ENCODE measurements at places on chromosomes 3 and 15.

GRCh38 chr3:42500909-42501308, 1.5 kb upstream of the VIPR1 start:
- no peak for DNase-seq

GRCh38 chr3:38726751-38727150, 77.3 kb upstream of the SCN5A start:
- DNase-seq, result no peak

- peak; percentile 37 for DNase-seq
Measured at GRCh38 chr3:10395671-10396070, 74.8 kb upstream of the SEC13 start.

- DNase-seq, result no peak
Measured at GRCh38 chr15:77527164-77527778, 105.4 kb downstream of the LINGO1 start.

DNA sequence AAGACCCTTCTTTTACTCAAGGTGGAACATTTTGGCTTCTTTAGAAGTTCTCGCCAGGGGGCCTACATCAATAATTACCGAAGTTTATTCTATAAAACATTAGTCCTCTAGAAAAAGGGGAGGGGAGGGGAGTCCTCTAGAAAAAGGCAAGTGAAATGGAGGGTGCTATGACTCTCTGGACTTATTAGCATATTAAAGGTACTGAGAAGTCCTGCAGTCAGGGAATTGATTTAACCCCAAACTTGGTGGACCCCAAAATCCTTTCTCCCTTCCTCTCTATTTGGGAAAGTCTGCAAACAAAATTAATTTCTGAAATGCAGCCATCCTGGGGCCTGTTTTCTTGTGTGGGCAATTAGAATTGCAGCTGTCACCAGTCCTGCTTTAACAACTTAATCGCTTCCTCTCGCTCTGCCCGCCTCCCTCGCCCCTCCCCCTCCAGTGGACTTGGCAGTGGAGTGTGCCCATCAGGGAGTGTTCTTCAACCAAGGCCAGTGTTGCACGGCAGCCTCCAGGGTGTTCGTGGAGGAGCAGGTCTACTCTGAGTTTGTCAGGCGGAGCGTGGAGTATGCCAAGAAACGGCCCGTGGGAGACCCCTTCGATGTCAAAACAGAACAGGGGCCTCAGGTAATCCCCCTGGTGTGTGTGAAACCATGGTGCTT, 18.9 kb upstream of the LRRK1 start:
- no peak for DNase-seq

DNA sequence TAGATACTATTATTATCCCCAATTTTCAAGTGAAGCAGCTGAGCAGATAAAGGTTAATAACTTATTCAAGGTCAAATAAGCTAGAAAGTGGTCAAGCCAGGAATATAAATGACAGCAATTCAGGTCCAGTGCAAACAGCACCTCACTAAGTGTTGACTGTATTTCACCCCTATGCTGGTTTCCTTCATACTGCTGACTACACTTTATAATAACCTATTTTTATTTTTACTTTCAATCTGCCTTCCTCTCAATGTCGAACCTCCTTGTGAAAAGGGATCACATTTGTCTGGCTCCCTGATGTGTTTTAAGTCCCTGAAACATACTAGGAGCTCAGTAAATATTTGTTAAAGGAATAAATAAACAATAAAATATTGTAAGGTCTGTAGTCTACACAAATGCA, 146.1 kb downstream of the NAALADL2 start:
- DNase-seq, result no peak

DNA sequence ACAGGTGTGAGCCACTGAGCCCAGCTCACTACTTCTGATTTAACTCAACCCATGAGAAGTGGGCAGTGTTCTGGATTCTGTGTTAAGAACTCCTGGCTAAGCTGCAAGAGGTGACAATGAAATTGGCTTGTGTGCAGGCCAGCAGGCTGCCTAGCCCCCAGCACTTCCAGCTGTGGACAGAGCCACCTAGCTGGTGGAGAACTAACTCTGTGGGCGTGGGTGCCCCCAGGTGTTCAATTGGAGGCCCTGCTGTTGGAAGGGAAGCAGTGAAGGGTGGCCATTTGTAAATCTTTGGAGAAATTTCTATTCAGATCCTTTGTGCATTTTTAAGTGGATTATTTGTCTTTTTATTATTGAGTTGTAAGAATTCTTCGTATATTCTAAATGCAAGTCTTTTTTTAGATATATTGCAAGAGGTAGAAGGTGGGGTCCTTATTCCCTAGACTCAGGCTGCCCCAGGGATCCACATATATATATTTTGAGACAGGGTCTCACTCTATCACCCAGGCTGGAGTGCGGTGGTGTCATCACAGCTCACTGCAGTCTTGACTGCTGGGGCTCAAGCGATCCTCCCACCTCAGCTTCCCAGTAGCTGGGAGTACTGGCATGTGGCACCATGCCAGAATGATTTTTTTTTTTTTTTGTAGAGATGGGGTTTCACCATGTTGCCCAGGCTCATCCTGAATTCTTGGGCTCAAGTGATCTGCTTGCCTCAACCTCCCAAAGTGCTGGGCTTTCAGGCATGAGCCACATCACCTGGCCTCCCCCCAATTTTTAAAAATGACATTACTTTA, 7.2 kb upstream of the SCAMP5 start:
- DNase-seq, result no peak

DNA sequence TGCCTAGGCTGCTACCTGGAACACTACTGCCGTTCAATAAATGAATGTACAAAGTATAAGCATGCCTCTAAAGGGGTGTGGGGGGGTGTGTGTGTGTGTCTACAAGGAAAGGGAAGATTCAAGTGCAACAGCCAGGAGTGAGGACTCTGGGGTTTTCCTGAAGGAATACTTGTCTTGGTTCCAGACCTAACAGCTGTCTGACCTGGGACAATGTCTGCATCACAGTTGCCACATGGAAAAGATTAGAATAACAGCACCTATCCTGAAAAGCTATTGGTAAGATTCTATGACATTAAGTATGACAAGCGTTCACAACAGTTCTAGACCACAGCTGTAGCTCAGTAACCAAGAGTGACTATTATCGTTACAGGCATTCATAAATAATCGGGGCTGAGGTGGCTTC, 345.2 kb downstream of the FOXP1 start:
- no peak for DNase-seq

GRCh38 chr15:38061856-38062649, 127.6 kb downstream of the TMCO5A start:
- no peak for DNase-seq

DNA sequence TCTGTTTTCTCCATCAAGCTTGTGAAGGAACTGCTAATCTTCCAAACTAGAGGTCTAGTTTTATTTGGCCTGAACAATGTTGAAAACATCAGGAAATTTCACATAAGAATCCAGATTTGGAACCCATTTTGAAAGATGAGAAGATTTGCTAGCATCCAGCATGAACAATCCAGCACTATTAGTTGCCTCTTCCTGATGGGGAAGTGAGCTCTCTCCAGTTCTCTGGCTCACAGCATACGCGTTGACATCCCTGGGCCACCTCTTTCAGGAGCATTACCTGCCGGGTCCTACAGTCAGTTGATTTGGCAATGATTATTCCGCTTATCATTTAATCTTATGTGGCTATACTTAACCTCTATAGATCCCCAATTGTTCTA, 10.9 kb downstream of the GPR87 start:
- DNase-seq, result no peak

GRCh38 chr3:133762539-133762938, 16.3 kb downstream of the TF start:
- DNase-seq, result no peak

DNA sequence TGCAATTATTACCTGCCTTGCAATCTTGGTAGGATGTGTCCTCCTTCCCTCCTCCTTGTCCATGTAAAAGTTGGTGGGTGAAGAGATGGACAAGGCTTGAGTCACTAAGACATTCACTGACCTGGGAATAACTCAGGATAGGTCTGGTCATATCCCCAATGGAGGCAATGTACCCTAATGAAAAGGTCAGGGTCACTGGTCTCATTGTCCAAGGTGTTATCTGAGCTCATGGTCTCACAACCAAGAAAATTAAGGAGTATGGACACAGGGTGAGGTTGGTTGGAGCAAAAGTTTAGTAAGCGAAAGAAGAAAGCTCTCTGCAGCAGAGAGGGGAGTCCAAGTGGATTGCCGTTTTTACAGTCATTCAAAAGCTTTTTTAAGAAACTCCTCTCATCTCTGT, 179.0 kb downstream of the SNRPN start:
- DNase-seq, result no peak

DNA sequence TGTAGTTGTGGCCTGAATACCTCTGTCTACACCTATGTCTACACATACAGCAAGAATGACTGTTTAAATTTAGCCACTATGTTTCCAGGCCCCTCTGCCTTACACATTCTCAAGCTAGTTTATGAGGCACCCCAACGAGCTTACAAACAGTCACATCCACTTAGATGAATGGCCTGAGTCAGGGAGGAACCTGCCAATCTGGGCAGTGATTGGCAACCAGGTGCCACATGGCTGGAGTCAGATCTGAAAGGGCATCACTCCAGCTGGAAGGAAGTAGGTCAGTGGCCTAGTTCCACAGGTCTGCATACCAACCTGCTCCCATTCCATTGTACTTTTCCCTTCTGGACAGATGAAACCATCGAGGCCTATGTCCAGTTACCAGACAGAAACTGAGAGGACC, 136.3 kb downstream of the FOXP1 start:
- no peak for DNase-seq

GRCh38 chr3:29463304-29463703, 182.4 kb downstream of the RBMS3 start:
- DNase-seq, result no peak

DNA sequence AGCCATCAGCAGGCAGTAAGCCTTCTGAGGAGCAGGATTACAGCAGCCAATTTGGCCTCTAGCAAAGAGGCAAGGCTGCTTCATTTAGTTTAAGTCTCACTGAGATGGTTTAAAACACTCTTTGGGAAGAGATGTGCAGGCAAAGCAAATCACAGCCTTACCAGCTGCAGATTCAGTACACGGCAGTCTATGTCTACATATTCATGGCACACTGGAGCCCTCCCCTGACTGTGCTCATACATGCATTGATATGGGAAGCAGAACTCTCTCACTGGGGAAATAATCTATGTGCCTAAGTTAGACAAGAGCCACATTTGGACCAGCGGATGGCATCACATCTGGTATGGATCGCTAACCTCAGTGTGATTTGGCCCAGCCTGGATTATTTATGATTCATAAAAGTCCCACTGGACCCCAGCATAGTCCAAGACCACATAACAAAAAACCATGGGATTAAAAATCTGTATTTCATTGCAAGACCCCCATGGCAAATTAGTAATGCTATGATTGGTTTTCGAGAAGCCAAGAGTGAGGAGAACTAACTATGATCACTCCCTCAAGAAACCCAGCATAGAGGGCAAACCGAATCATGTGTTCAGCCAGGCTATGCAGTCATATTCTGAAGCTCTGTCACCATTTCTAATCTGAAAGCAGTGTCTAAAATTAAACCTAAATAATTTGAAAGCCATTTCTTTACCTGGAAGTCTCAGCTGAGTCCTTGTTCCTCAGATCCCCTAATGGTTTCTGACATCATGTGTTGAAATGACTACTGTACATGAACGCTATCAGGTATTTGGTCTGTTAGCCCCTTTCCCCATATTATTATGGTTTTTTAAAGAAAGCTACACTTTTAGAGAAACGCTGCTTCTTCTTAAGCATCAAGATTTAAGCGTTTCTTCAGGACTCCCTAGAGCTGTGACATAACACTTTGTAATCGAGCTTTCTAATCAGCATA, 1.2 kb downstream of the PRICKLE2 start:
- no peak for DNase-seq

DNA sequence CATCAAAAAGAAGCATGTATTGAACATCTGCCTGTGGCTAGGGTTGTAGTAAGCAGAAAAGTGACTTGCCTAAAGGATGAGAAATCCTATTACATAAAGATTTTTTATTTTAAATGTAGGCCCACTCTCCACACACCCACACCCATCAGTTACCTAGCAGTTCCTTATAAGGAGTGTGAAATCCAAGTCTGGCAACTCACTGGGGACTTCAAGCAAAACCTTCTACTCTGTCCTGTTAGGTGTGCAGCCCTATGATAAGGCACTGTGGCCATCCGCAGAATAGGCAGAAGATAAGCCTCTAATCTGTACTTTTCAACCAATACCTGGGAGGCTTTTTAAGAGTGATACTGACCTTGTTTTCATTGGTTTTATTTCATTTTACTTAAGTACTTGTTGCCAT, 52.7 kb upstream of the TJP1 start:
- DNase-seq, result no peak

- no peak for DNase-seq
Measured at GRCh38 chr3:3241596-3241995, 62.1 kb upstream of the CRBN start.

DNA sequence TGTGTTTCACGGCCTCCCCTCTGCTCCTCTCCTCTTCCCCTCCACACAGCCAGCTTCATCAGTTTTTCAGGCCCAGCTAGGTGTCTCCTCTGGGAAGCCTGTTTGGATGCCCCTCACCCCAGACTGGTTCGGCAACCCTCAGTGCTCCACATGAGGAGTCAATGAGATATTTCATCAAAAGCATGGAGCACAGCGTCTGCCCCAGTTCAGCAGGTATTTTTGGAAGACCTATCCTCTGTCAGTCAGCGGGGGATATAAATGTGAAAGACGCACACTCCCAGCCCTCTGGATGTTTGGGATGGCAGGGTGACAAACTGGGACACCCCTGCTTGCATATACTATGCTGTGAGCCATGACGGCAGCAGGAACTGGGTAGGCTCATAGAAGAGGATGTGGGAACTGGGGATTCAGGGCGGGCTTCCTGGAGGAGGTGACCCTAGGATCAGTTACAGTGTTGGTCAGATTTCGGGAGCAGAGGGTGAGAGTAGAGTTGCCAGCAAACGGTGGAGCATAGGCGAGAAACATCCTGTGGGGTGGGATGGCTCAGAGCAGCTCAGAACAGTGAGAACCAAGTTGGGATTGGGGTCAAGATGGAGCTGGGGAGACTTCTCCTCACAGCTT, 42.9 kb downstream of the PXYLP1 start:
- no peak for DNase-seq

- no peak for DNase-seq
Measured at GRCh38 chr3:167031364-167032049, 348.6 kb downstream of the ZBBX start.

DNA sequence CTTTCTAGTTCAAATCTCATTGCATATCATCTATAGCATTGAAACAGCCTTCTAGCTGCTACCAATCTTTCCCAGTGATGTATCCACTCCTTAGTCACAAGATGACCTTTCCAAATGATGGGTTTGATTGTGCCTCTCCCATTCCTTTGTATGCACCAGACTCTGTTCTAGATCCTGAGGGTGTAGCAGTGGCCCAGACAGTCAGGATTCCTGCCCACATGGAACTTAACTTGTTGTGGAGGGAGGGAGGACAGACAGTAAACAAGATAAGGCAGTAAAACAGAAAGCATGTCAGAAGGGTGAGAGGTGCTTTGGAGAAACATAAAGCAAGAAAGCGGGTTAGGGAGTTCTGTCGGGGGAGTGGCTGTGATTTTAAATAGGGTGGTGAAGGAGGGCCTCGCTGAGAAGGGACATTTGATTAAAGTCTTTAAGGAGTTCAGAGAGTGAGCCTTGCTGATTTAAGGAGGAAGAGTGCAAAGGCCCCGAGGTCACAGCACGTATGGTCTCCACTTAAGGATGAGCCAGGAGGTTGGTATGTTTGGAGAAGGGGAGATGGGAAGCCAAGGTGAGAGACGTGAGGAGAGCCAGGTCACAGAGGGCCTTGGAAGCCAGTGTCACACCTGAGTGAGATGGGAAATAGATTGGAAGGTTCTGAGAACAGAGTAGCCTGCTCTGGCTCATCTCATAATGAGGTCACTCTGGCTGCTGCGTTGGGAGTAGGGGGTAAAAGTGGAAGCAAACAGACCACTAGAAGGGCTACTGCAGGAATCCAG, 38.3 kb downstream of the FAM43A start:
- DNase-seq, result no peak

- DNase-seq, result no peak
Measured at GRCh38 chr3:44680921-44681455, 31.5 kb upstream of the ZNF502 start.

GRCh38 chr3:157477441-157477840, 25.8 kb downstream of the VEPH1 start:
- no peak for DNase-seq

Data from central memory CD4-positive, alpha-beta T cell (primary cell).